ENCODE measurements at places on chromosomes 12 and 14.

- DNase-seq, result no peak
Measured at GRCh38 chr12:112126911-112127310, 1.6 kb downstream of the TRAFD1 start.

- DNase-seq, result no peak
Measured at GRCh38 chr12:30598889-30599288, 96.8 kb downstream of the IPO8 start.

GRCh38 chr12:116919247-116919661 is 8.5 kb downstream of the FBXW8 start:
- no peak for DNase-seq

- no peak for DNase-seq
Measured at GRCh38 chr12:52052468-52053186, 1.4 kb downstream of the NR4A1 start.

GRCh38 chr14:44388306-44388705 is 118.8 kb downstream of the FSCB start:
- DNase-seq, result no peak

DNA sequence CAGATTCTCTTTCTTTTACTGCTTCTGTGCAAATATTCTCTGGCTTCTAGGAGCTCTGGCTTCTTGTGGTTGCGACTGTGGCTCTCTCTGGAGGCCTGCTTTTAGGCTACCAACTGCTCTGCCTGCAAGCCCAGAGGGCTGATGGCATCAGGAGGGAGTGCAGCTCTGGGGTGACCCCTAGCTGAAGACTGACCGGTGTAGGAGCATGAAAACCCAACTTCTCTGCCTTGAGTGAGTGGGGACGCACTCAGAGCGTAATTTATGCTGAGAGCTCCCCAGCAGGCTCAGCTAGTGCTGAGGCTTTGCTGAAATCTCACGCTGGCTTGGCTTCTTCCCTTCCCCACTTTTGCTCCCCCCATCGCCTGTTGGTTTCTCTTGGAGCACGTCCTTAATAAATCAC is 29.9 kb upstream of the RBM19 start:
- DNase-seq, result no peak

DNA sequence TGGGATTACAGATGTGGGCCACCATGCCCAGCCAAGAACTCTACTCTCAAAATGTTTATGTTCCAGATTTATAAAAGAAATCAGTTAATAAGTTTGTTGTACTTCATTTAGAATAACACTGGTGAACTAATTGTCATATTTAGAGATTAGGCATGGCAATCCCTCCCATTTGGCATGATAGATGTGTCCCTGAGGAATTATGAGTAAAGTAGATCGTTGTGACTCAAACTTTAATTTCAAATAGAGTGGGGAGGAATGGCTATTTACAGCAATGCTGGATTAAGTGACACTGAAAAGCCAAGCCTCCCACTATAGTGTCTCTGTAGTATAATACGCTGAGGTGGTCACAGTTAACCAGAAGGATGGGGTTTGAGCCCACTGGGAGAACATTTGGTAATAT is 39.3 kb upstream of the RTRAF start:
- DNase-seq, result no peak

Data from type B pancreatic cell (in vitro differentiated cells).